ENCODE measurements at places on chromosomes 5 and 9.

DNA sequence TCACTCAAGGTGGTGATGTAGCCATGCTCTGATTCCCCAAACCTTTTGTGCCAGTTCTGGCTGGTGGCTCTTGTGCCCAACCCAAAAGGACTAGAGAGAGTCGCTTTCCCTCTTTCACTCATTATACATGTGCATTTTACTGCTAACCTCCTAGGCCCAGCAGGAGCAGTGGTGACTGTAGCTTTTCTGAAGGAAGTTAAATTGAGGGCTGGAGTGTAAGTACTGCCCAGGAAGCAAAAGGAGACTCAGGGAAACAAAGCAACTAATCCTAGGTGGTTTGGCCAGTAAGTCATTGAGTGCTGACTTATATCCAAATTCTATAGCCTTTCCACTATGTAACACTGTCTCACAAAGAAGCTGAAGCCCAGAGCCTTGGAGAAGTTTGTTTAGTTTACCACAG lies 194.4 kb upstream of the ZNF462 start:
- no peak for DNase-seq

- DNase-seq: no peak
These were observed 206.9 kb downstream of the MELK start for GRCh38 chr9:36779582-36779981.

- DNase-seq: peak; percentile 63
These were observed 16.8 kb upstream of the NSD1 start for GRCh38 chr5:177116631-177117373.

GRCh38 chr5:7422316-7423106 lies 26.6 kb downstream of the ADCY2 start:
- no peak for DNase-seq

DNA sequence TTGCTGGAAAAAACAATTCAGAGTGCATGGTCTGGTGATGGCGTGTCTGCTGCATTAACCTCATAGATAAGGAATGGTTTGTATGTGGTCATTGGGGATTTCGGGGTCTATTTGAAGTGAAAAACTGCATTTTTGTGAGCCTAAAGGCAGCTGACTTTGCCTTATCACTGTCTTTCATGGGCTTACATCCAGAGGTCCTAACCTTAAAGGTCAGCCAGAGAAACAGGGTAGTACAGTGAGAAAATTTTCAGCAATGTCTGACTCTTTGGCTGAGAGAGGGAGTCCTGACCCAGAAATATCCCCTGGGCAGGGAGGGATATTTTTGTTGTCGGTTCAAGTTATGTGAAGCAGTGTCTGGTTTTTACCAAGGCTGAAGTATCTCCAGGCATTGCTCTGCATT lies 5.7 kb downstream of the PCSK5 start:
- DNase-seq: no peak
